C1 segment of cervical spinal cord (tissue), 14 donors: ENCODE measurements at places on chromosomes 4 and X.

DNA sequence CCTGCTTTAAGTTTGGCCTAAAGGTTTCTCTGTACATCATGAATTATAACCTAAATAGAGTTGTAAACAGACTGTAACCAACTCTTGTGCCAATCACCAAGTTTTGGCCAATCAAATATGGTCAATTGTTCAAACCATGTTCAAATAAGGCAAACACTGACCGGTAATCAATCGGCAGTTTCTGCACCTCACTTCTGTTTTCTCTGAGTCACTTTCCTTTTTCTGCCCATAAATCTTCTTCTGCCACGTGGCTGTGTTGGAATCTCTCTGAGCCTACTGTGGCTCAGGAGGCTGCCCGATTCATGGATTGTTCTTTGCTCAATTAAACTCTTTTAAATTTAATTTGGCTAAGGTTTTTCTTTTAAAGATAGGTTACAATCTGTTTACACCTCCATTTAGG is 16.5 kb upstream of the ENPP6 start:
- no peak for DNase-seq

DNA sequence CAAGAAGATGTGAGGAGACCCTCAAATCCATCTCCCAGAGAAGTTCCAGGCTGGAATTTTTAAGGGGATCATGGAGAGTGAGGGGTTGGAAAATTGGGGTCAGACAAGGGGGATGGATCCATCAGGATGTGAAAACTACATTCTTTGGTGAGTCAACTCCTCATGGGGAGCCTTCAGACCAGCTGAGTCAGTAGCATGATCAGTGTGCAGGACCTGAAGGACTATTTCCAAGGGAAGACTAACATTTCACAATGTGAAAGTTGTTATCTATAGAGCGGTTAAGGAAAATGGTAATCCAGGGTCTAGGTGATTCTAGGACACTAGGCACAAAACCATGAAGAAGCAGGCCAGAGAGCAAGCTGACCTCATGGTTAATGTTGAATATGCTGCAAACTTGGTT is 38.6 kb upstream of the CEP135 start:
- no peak for DNase-seq

GRCh38 chr4:112411781-112412550 is 104.0 kb downstream of the NEUROG2 start:
- DNase-seq = no peak

DNA sequence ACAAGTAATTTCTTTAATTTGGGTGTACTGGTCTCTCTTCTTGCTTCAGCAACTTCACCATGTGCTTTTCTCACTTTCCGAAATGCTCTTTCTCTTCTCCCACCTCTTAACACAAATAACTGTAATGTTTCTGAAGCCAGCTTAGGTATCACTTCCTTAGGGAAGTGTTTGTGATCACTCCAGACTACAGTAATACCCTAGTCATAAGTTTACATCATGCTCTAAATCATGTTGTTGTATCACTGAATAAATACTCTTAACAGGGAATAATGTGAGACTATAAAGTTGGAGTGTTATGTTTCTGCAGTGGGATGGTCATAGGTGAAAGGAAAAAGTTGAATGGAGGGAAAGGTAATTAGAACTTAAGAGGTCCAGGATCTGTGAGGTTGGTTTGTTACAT is 712.3 kb downstream of the C4orf33 start:
- DNase-seq = no peak

DNA sequence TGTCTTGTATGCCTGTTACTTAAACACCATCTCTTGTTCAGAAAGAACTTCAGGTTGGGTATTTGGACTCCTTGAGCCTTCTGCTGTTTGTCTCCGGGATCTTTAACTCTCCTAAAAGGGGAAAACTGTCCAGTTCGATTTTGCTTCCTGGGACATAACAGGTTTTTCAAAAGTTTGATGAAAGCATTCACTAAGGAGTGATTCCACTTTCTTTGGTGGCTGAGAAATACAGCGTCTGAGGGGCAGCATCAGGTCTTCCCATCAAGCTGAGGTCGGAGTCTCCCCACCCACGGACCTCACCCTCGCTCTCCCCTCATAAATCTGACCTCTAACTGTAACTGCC is 1.4 kb downstream of the AFAP1 start:
- no peak for DNase-seq

- DNase-seq = no peak
These were observed 7.6 kb downstream of the NKX6-1 start for GRCh38 chr4:84491481-84491880.

DNA sequence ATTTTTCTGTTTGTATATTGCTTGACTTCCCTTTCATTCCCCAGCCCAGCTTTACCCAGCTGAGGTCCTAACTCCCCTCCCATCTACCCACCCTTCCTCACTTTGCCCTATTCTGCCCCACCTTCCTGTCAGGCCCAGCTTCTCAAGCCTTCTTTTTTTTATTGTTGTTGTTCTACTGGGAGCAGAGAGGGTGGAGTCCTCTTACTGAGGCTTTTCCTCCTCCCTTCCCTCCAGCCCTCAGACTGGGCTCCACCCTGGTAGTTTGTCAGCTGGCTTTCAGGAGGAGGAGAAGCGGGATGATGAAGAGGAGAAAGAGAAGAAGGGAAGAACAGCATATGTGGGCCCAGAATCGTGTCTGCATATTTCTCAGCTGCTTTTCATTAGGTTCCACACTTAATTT is 3.2 kb upstream of the KLF8 start:
- DNase-seq = no peak

- DNase-seq = no peak
These were observed 766.9 kb upstream of the PCDH10 start for GRCh38 chr4:132382243-132382642.
